ENCODE measurements at places on chromosomes 4 and X.
A peak's percentile ranks its signal among the peaks of the same experiment; 100 is the strongest.

DNA sequence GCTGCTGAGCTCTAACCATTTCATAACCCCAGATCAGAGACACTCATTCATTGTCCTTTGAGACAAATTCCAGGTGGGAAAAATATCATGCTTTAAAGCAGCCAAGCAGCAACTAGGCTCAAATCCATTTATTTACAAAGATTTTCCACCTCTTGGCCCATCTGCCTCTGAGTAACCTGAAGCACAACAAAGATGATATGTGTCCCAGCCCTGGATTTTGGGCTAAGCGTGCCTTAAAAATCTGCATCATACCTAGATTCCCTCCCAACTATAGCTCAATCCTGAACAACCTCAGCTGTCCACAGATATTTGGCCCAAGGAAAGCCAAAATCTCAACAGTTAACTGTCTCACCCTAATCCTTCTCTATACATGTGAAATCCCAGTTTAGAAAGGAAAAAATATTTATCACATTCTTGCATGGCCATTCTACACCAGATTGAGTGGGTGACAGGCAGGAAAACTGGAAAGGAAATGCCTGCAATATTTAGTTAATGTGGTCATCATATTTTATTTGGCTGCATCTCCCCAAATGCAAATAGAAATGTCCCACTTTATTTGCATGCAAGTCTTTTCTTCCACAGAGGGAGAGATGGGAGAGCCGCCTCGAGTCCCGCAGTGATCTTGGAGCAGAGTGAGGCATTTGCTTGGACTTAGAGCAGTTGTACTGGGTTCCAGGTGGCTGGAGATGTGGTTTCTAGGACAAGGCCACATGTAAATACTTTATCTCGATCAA, 146.4 kb upstream of the EOLA2 start:
- peak; percentile 41 for DNase-seq

DNA sequence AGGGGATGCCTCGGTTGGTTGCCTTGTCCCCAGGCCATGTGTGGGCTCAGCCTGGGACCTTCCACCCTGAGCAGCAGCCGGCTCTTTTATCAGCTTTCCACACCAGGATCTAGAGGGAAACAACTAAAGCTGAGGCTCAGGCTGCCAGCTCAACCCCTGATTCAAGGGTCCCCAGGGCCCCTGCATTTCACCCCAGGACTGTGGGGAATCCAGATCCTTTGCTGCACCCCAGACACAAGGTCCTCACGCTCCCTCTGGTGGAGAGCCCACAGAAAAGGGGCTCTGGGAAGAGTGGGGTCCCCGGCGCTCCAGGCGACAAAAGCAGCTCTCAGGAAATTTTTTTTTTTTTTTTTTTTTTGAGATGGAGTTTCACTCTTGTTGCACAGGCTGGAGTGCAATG, 64.3 kb downstream of the ZFYVE28 start:
- no peak for DNase-seq

DNA sequence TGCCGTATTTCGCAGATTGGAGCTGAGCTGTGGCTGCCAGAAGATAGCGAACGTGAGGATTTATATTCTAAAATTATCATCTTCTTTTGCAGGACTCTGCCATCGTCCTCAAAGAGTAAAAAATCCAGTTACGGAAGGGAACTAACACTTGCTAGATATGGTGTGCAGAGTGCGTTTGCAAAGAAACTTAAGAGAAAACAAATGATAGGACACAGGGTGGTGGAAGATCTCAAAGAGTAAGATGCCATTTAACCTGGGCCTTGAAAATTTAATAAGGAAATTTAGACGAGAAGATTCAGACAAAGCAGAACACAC, 566 bp downstream of the LARP7 start:
- no peak for DNase-seq

- no peak for DNase-seq
Observed at GRCh38 chrX:48278958-48279357, 23.8 kb downstream of the SSX1 start.

DNA sequence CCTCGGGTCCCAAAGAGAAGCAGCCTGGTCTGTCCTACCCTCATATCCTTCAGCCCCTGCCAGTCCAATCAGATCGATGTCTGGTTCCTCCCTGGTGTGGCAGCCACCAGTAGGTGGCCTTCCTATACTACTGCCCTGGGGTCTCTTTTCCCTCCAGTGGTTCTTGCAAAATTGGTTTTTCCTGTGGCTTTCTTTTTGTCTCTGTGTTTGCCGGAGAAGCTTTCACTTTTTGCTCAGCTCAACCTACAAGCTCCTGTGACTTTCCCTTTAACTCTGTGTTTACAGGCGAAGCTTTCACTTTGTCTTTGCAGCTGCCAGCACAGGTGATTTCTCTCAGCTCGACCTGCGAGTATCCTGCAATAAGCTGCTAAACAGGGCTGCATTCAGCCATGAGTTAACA, 46.8 kb downstream of the UGT2A3 start:
- no peak for DNase-seq

GRCh38 chr4:7485096-7485495, 50.4 kb upstream of the PSAPL1 start:
- DNase-seq, result no peak

DNA sequence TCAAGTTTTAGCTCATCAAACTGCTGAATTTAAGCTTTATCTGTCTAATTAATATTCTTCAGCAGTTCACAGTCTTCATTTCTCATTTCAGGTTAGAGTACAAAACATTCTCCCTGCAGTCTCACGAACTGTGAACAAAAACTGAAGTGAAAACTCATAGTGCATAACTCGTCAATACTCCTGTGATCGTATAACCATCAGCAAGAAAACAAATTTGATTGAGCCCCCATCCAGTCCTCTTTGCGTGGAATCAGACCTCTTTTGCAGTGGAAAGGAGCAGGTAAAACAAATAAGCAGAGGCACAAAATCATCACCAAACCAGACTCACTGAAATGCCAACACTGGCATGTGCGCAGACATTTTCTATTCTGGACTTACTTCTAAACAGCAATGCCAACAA, 12.7 kb downstream of the ADAM29 start:
- DNase-seq, result no peak

DNA sequence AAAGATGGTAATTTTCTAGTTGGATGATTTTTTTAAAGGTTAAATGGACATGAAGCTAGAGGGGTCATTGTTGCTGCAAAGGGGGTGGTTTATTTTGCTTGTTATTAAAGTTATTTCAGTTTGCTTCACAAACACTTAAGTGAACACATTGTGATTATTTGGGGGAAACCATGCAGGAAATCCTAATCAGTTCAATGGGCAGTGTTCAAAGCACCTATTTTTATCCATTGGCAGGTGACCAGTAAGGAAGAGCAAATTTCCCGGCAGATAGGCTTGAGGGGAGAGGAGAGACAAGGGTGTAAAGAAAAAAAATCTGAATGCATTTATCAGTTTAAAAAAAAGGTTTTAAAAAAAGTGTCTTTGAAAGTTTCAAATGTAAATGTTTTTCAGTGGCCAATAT, 17.6 kb downstream of the GPR174 start:
- DNase-seq, result no peak

DNA sequence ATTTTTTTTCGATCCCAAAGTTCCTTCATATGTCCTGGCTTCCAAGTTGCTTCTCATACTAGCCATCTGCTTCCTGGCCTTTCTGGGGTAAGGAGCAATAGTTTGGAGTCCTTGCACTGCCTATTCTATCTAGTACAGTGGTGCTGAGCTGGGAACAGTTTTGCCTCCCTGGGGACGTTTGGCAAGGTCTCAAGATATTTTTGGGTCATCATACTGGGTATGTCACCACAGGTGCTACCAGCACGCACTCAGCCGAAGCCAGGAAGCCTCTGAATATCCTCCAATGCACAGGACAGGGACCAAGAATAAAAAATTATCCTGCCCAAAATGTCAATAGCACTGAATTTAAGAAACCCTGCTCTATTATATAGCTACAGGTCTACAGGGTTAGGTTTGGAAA, 35.4 kb upstream of the TMSB15B start:
- DNase-seq, result no peak

DNA sequence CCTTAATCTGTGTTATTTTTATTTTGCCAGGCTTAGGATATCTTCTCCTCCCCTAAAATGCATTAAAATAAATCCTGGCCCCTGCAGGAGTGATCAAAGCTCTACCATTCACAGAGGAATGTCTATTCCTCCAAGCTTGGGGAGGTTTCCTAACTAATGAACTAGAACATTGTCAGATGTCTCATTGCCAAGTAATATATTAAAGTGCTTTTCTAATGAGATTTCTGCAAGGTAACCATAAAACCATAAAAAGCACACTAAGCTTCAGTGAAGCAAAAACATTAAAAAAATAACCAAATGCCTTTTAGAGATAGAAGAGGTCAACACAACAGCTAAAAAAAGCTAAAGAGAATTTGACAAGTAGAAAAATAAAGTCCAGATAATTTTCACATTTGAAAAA, 34.8 kb downstream of the IGFBP7 start:
- no peak for DNase-seq

- no peak for DNase-seq
Observed at GRCh38 chr4:117429506-117429905, 344.1 kb upstream of the TRAM1L1 start.

- DNase-seq, result no peak
Observed at GRCh38 chr4:105196523-105197145, 50.0 kb downstream of the TET2 start.

- no peak for DNase-seq
Observed at GRCh38 chr4:95580226-95580625, 31.5 kb upstream of the UNC5C start.

DNA sequence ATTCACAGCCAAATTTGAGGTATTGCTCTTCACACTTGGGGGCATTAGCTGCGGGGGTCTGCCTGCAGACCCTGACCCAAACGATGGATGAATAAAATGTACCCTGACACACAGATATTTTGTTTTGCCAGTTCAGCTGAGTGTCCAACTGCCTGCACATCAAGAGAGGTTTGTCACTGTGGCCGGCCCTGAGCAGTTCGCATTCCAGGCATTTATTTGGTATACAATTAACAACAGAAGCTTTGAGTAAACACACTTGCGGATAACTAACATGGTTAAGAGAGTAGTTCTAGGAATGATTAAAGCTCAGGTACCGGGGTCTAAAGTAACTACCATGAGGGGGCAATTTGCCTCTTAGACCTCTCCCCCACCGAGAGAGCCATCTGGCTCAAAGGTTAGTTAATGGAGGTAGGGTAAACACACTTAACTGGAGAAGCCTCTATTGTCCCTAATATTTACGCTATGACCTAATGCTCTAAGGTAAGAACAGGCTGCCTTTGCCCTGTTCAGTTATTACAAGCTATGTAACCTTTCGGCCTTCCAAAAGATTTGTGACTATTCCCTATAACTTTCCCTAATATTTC, 162.0 kb downstream of the SNCA start:
- DNase-seq, result no peak

GRCh38 chr4:114599903-114600552, 1.4 kb downstream of the UGT8 start:
- no peak for DNase-seq

GRCh38 chr4:149999485-150000074, 78.7 kb upstream of the DCLK2 start:
- DNase-seq, result peak; percentile 70

DNA sequence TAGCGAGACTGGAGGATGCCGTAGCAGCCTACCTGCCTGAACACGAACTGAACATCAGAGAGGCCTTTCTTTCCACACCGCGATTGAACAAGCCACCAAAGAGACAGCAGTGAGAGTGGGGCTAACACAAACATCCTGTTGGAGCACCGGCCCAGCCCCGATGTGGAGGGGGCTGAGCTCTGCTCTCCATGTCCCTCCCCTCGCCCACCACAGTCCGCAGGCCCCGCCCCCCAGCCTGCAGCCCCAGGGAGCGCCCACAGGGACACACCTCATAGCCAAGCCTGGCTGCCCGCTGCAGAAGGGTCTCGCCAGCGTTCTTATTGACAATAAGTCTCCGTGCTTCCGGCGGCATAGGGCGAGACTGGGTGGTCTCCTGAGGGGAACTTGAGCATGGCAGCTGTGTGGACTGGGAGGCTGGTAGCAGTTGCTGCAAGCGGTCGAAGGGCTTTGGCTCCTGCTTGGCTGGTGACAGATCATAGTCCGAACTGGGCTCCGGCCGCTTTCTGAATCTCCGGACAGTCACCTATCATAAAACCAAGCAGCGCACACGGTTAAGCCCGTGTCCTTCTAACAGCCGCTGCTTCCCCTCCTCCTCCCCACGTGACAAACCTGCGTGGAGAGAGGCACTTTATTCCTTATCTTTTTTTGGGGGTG, 35.8 kb downstream of the BCOR start:
- no peak for DNase-seq

- no peak for DNase-seq
Observed at GRCh38 chrX:40465735-40466551, 114.8 kb upstream of the ATP6AP2 start.

GRCh38 chrX:15202454-15203177, 67.3 kb downstream of the ASB9 start:
- no peak for DNase-seq

GRCh38 chr4:182960746-182961145, 43.6 kb upstream of the DCTD start:
- DNase-seq, result no peak

DNA sequence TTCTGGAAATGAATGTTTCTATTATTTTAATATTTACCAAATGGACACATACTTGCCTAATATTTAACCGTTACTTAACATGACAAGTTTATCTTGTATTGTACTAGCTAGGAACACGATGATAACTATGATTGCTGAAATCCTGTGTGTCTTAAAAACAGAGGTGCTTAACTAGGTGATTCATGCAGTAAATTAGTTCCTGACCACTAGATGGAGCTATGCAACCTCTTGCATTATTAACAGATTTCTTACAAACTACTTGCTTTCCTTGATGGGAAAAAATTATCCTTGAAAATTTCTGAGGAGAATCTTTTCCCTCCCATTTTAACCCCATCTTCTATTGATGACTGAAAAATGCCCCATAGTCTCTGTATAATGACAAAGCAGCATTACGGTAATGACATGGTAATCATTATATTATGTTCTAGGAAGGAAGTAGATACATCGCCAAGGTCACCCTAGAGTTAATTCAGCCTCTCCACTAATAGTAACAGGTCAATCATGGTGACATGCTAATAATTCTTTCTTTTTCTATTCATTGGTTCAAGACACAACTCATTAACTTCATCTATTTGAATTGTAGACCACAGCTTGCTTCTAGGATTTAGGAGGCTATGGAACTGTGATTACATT, 844.2 kb downstream of the RAPGEF2 start:
- peak; percentile 12 for DNase-seq

- DNase-seq, result no peak
Observed at GRCh38 chr4:98515470-98515809, 143.0 kb downstream of the TSPAN5 start.
